A549 treated with GW870086 at 1 μM for 4 hours (cell line): ENCODE measurements at places on chromosomes 1 and 21. TPM values are rescaled to one million over a fixed set of nuclear protein-coding genes. Genes with fewer than 3 reads are reported as not detected.

The CCDC185 gene
- 0.06 to 0.14 TPM (median 0.08 TPM) in 3 of 5 replicates, not detected in the others for total RNA-seq

The PKP1 gene
- 0.02 to 0.07 TPM (median 0.05 TPM) in 4 of 5 replicates, not detected in the other for total RNA-seq

The LPGAT1 gene
- 18.7 to 31.6 TPM (median 27.7 TPM) in 5 replicates for total RNA-seq

The AGRN gene
- 76.1 to 112 TPM (median 108 TPM) in 5 replicates for total RNA-seq

The OR2M4 gene
- total RNA-seq: not detected in 5 replicates

The FALEC gene
- total RNA-seq: 0.32 TPM in 1 of 5 replicates, not detected in the others

The SYNC gene
- 10.4 to 17.7 TPM (median 14.8 TPM) in 5 replicates for total RNA-seq

The SLC16A4 gene
- 26.3 to 41.1 TPM (median 37.0 TPM) in 5 replicates for total RNA-seq
